Testis (tissue), 5 donors: ENCODE measurements at places on chromosomes 12 and 14. TPM values are rescaled to one million over a fixed set of nuclear protein-coding genes. Genes with fewer than 3 reads are reported as not detected.

DNA sequence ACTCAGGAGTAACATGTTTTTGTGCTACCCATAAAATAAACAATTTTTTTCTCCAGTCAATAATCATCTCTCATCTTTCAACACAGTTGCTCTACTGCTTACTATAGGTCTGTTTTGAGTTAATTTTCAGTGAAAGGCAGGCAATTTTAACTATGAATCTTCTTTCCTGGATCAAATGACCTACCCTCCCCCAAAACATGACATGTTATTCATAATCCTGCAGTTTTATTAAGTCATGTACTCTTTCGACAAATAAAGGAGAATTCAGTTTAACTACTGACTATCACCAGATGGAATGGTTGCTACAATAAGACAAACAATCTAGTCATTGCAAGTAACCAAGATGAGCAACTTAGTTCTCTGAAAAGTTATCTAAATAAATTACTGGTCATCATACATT is 106.0 kb upstream of the FAR2 start:
- H3K27me3 ChIP-seq, result no peaks in the 10 kb centered on the region
- DNase-seq, result no peak
- H3K27ac ChIP-seq, result no peak overlapping the region
- no peak overlapping the region for H3K4me3 ChIP-seq
- H3K4me1 ChIP-seq, result no peaks in the 10 kb centered on the region

DNA sequence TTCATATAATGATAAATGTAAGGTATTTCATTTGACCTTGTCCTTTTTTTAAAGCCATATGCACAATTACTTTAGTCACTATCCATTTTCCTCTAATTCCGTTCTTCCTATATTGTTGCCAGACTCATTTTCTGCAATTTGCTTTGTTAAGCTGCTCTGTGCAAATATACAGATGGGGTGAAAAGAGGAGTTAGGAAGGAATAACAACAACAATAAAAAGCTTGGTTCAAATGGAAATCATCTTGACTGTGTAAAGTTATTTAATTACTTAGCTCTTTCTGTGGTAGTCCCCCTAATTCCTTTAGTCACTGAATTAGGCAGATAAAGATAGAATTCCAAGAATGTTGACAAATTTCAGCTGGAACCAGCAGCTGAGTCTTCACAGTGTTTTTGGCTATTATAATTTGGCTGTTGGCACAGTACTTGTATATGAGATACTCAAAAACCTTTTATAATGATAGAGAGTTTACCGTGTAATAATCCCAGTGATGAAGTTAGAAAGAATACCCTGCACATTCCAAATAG is 838.0 kb downstream of the RPS29 start:
- H3K27ac ChIP-seq, result no peak overlapping the region
- no peaks in the 10 kb centered on the region for H3K36me3 ChIP-seq
- no peaks in the 10 kb centered on the region for H3K27me3 ChIP-seq
- DNase-seq, result no peak
- no peaks in the 10 kb centered on the region for H3K4me1 ChIP-seq

GRCh38 chr14:104643306-104643705 is 38.7 kb upstream of the TMEM179 start:
- no peak overlapping the region for H3K27ac ChIP-seq
- no peaks in the 10 kb centered on the region for H3K4me1 ChIP-seq
- no peak overlapping the region for H3K4me3 ChIP-seq
- DNase-seq, result no peak

DNA sequence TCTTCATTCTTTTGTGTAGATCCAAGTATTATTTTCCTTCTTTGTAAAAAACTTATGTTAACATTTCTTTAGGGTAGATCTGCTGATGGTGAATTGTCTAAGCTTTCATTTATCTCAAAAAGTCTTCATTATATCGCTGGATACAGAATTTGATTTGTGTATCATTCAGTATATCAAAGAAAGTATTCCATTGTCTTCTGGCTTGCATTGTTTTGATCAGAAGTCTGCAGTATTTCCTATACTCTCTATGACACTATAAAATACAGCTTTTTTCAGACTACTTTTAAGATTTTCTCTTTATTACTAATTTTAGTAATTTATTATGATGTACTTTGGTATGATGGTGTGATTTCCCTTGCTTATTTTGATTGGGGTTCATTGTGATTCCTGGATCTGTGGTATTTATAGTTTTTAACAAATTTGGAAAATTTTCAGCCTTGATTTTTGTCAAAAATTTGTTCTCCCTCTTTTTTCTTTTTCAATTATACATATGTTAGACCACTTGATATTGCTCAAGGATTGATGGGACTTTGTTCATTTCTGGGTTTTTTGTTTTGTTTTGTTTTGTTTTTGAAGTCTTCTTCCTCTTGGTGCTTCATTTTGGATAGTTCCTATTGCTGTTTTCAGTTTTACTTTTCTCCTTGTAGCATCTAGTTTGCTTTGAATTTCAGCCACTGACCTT is 176.5 kb downstream of the ZFP36L1 start:
- H3K4me3 ChIP-seq, result no peak overlapping the region
- DNase-seq, result no peak
- no peaks in the 10 kb centered on the region for H3K36me3 ChIP-seq
- no peak overlapping the region for H3K27ac ChIP-seq
- H3K4me1 ChIP-seq, result peaks cover 23% of the 10 kb centered on the region

GRCh38 chr14:56759633-56760032 is 50.6 kb downstream of the OTX2 start:
- no peak overlapping the region for H3K4me3 ChIP-seq
- no peaks in the 10 kb centered on the region for H3K36me3 ChIP-seq
- no peaks in the 10 kb centered on the region for H3K4me1 ChIP-seq
- no peak for DNase-seq
- H3K27me3 ChIP-seq, result no peaks in the 10 kb centered on the region

DNA sequence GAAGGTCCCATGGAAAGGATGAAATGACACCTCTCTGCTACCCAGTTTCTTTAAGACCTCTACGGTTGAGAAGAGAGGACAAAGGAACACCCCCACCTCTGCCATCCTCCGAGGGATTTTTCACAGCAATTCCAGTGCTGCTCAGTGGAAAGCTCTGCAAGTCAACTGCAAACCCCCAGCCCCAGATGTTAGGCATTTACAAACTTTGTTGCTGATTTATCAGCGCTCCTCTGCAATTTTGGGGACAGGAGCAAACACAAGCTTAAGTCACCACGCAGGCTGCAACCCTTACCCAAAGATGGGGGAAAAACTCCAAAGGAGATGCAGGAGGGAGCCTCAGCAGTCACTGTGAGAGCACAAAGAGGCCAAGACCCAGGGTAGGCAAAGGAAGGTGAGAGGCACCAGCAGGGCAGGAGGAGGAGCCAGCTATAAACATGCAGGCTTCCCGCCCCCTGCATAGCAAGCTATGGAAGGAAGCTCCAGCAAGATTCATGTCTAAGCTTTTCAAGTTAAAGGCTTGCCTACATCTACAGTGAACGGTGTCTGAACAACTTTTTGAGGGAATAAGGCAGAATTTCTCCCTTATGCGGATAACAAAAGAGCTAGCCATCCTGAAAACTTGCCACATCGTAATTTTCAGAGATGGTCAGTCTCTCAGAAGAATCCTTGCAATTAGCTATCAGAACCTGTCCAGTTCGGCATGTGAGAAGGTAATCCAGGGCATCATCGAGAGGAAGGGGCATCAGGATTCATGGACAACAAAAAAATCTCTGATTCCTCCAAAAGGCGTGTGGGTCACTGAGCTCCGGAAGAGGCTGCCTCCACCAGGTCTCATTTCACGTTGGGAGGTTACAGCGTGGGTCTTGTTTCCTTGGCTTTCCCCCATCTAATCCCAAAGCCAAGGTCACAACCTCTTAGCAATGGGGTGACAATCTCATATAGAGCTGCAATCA is 3.9 kb downstream of the CTDSP2 start:
- H3K27ac ChIP-seq, result peak overlapping the region; percentile 99
- H3K4me3 ChIP-seq, result no peak overlapping the region

DNA sequence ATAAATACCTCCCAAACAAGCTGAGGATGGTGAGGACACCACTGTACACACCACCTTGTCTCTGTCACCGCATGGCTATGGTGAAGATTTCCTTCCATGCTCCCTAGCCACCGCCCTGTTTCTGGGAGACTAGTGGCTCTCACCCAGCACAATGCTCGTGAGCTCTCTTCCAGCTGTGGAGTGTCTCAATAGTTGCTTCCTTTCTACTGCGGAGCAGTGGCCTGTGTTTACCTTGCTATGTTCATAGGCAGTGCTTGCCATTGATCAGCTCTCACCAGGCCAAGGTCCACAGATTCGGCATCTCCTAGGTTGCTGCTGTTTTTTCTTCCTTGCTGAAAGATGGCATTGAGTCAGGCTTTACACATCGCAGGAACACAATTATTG is 313.6 kb upstream of the RTL1 start:
- peak; percentile 38 for DNase-seq
- no peaks in the 10 kb centered on the region for H3K27me3 ChIP-seq
- no peak overlapping the region for H3K27ac ChIP-seq
- no peaks in the 10 kb centered on the region for H3K36me3 ChIP-seq
- no peak overlapping the region for H3K4me3 ChIP-seq
- peaks cover 10% of the 10 kb centered on the region for H3K4me1 ChIP-seq

- H3K4me3 ChIP-seq, result no peak overlapping the region
- H3K36me3 ChIP-seq, result no peaks in the 10 kb centered on the region
- DNase-seq, result peak; percentile 29
- H3K4me1 ChIP-seq, result peaks cover 14% of the 10 kb centered on the region
- H3K27ac ChIP-seq, result no peak overlapping the region
- H3K27me3 ChIP-seq, result no peaks in the 10 kb centered on the region
Measured at GRCh38 chr12:100963381-100963780, 168.8 kb downstream of the ANO4 start.

DNA sequence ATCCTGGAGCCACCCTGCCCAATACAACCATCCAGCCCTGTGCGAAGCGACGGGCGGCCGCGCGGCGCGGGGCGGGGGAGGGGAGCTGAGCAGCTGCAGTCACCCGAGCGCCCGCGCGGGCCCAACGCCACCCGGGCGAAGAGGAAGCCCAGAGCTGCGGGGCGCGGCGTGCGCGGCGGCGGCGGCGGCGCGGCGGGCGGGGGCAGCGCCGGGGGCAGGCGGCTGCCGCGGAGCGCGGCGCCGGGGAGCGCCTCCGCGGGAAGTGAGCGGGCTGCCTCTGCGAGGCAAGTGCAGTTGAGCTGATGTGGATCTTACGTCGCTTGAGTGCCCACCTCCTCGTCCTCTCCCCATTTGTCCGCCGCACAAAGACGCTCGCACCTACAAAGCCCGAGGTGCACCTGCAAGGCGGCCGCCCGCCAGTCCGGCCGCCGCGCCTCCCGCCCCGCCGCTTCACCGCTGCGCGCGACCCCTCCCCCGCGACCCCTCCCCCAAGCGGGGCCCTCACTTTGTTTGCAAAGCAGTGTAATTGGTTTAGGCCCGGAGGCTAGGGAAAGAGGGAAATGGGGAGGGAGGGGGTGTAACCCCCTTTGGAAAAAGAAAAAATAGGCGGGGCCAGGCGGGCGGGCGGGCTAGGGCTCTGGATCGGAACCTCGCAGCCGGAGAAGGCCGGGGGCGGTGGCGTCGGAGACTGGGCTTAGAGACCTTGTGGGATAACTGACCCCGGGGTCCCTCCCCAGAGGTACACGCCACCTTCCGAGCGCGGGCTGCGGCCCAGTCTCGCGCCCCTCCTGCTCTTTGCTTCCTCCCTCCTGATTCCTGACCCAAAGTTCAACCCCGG is at the start of the genes FOXA1 and TTC6:
Gene FOXA1, minus strand, starts transcription at position 279 of the 838 bp plus-strand sequence. Its CDS starts 277 bp downstream, at position 2.
Gene TTC6, plus strand, starts transcription at position 659 of the 838 bp plus-strand sequence. CDS start 26,436 bp downstream, outside the sequence.
- H3K27ac ChIP-seq, result no peak within 1 kb of the TSS
- H3K27me3 ChIP-seq, result peaks cover 17% of the 10 kb centered on the region
- H3K36me3 ChIP-seq, result no peaks in the 10 kb centered on the region

DNA sequence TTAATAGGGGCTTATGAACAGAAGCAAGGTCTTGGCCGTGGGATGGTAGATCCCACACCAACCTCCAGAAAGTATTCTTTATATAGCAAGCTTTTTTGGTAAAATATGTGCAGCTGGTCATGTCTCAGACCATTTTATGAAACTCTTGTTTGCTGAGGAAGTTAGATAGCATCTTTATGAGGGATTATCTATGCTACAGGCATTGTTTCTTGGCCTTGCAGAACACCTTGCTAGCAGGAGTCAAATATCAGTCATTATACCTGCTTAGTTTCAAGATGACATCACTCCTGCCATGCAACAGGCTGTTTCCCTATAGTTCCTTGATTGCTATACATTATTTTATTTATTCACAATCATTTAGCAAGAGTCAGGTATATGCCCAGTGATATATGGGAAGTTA is 84.8 kb upstream of the LRFN5 start:
- H3K27ac ChIP-seq, result no peak overlapping the region
- H3K4me3 ChIP-seq, result no peak overlapping the region
- H3K27me3 ChIP-seq, result no peaks in the 10 kb centered on the region
- DNase-seq, result no peak

GRCh38 chr14:64915797-64916196 is 1.5 kb downstream of the CHURC1 start:
- H3K4me3 ChIP-seq, result no peak overlapping the region
- H3K36me3 ChIP-seq, result no peaks in the 10 kb centered on the region
- DNase-seq, result no peak
- no peaks in the 10 kb centered on the region for H3K27me3 ChIP-seq
- H3K27ac ChIP-seq, result no peak overlapping the region
- peaks cover 19% of the 10 kb centered on the region for H3K4me1 ChIP-seq

- H3K36me3 ChIP-seq, result no peaks in the 10 kb centered on the region
- H3K4me3 ChIP-seq, result no peak overlapping the region
- no peak for DNase-seq
- no peaks in the 10 kb centered on the region for H3K27me3 ChIP-seq
Measured at GRCh38 chr12:46533723-46534122, 161.2 kb upstream of the SLC38A2 start.

- peak within 1 kb of the TSS; percentile 97 for H3K27ac ChIP-seq
- peaks cover 39% of the 10 kb centered on the region for H3K4me1 ChIP-seq
- H3K4me3 ChIP-seq, result peak within 1 kb of the TSS; percentile 92
Measured at GRCh38 chr12:111598637-111599452, at the start of gene ATXN2. Gene ATXN2, minus strand, starts transcription at chr12:111599315. Its CDS starts 281 bp downstream, at chr12:111599034.

GRCh38 chr14:55071870-55072640 is 20.6 kb downstream of the MAPK1IP1L start:
- no peak overlapping the region for H3K4me3 ChIP-seq
- no peaks in the 10 kb centered on the region for H3K27me3 ChIP-seq
- peaks cover 36% of the 10 kb centered on the region for H3K4me1 ChIP-seq
- peak; percentile 21 for DNase-seq
- H3K27ac ChIP-seq, result no peak overlapping the region
- no peaks in the 10 kb centered on the region for H3K36me3 ChIP-seq

GRCh38 chr12:75978677-75979076 is 52.9 kb downstream of the PHLDA1 start:
- H3K4me3 ChIP-seq, result no peak overlapping the region
- H3K27ac ChIP-seq, result no peak overlapping the region
- no peaks in the 10 kb centered on the region for H3K27me3 ChIP-seq

DNA sequence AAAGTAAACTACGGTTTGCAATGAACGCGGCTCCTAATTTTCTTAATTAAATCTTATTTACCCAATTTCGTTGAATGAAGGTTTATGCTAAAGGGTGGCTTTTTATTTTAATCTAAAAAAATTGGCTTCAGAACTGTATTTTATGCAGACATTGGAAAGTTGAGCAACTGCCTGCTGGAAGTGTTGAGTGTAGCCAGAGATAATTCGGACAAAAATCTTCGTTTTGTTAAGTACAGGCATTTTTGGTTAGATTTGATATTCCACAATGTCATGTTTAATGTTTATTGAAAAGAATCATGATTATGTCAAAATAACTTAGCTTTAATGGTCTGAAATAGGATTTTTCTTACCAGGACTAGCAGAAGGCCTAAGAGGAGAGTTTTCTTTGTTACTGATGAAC is 875 bp downstream of the IRAK3 start:
- no peaks in the 10 kb centered on the region for H3K36me3 ChIP-seq
- DNase-seq, result no peak

UNC79 gene
- 4.3 TPM for total RNA-seq

NUP107 gene
- 63.4 TPM for total RNA-seq

KITLG gene
- 25.0 TPM for total RNA-seq

NFATC4 gene
- total RNA-seq, result 53.5 TPM

CCDC177 gene
- 1.7 TPM for total RNA-seq

OR4K15 gene
- not detected for total RNA-seq

STAC3 gene
- total RNA-seq, result 5.0 TPM

GPR84 gene
- 0.43 TPM for total RNA-seq

CRACR2A gene
- 4.0 TPM for total RNA-seq
